Renal pelvis (tissue), 12 donors: ENCODE measurements at places on chromosomes 12 and 14. TPM values are rescaled to one million over a fixed set of nuclear protein-coding genes. Genes with fewer than 3 reads are reported as not detected.

Gene C1QL4
- polyA plus RNA-seq: 1.3 TPM

Gene AKAP5
- polyA plus RNA-seq: 7.4 TPM

GRCh38 chr12:75481774-75482173 is 1.2 kb downstream of the GLIPR1 start:
- DNase-seq: no peak

GRCh38 chr12:49944046-49944445 is 6.5 kb upstream of the AQP2 start:
- no peak for DNase-seq

DNA sequence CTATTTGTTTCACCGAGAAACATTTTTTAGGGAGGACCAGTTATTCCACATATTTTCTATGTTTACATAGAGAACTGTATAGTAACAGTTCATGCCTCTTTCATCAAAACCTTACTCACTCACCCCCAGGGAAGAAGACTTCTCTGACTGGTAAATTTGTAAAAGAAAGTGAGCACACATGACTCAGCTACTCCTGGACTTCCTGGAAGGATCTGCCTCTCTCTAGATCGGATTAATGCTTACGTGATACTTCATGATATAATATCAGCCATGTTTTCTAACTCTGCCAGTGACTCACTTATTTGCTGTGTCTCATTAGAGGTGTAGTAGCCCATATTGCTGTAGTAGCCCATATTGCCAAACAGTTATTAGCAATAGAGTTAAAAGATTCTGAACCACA is 494.3 kb upstream of the ATXN7L3B start:
- no peak for DNase-seq
